Heart right ventricle (tissue), 16 donors: ENCODE measurements at places on chromosomes 16 and 17.
A peak's percentile ranks its signal among the peaks of the same experiment; 100 is the strongest.

- DNase-seq = no peak
Measured at GRCh38 chr17:78372841-78373240, 5.6 kb upstream of the PGS1 start.

DNA sequence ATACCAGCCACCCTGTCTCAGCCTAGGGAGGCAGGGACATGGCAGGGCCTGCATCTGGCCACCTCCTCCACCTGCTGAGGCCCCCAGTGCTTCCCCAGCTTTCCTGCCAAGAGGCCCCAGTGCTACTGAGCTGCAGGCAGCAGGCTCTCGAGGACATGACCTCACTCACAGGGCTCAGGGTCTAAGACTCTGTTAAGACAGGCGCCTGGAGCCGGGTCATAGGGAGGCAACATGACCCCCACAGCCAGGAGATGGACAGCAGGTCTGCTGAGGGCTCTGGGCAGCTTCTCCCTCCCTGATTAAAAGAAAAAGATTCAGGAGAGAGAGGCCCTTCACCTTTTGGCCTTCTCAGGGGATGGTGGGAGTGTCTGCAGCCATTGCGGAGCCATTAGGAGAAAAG is 23.2 kb upstream of the FASN start:
- DNase-seq = no peak

DNA sequence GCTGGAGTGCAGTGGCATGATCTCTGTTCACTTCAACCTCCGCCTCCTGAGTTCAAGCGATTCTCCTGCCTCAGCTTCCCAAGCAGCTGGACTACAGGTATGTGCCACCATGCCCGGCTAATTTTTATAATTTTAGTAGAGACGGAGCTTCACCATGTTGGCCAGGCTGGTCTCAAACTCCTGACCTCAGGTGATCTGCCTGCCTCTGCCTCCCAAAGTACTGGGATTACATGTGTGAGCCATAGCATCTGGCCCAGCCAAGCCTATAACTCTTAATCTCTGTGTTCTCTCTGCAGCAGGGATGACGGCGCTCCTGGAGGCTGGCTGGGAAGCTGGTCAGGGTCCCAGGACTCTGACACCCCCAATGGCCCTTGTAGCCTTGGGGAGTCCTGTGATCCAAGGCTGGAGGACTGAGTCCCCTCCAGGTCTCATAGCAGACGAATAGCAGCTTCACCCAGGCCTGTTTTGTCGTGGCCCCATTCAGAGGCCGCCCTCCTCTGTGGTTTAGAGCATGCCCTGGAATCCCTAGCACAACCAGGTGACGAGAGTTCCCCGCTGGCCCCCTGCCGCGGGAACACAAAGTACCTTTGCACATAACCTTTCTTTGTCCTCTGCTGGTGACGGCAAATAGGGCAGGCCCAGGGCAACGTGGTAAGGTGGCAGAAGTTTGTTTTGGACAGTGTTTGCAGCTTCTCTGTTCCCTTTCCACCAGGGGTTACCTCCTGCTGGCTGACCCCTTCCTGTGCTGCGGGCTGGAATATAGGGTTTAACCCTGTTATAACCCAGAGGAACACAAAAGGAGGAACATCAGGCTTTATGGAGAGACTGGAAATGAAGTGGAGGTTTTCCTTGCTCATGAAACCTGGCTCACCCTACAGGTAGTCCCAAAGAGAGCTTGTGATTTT is 43.0 kb upstream of the TOB1 start:
- DNase-seq = peak; percentile 62

DNA sequence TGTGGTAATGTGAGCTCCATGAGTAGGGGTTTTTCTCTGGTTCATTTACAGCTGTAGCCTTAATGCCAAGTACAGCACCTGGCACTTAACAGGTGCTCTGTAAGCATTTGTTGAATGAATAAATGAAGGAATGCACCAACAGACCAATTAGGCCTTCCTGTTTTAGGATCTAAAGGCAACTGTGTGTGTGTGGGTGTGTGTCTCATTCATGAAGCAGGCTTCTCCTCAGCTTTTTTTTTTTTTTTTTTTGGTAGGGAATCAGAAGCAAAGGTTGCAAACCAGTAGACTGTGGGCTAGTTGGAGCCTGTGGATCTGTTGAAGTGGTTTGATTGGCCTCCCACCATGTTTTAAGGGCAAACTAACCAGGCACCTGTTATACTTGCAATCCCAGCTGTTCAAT is 48.1 kb downstream of the HS3ST2 start:
- DNase-seq = no peak

GRCh38 chr17:77209330-77209748 is 68.6 kb downstream of the SEC14L1 start:
- no peak for DNase-seq

- DNase-seq = no peak
Measured at GRCh38 chr17:33682599-33682998, 389.5 kb upstream of the ASIC2 start.

GRCh38 chr16:80936410-80936809 is 70.3 kb downstream of the CMC2 start:
- no peak for DNase-seq

DNA sequence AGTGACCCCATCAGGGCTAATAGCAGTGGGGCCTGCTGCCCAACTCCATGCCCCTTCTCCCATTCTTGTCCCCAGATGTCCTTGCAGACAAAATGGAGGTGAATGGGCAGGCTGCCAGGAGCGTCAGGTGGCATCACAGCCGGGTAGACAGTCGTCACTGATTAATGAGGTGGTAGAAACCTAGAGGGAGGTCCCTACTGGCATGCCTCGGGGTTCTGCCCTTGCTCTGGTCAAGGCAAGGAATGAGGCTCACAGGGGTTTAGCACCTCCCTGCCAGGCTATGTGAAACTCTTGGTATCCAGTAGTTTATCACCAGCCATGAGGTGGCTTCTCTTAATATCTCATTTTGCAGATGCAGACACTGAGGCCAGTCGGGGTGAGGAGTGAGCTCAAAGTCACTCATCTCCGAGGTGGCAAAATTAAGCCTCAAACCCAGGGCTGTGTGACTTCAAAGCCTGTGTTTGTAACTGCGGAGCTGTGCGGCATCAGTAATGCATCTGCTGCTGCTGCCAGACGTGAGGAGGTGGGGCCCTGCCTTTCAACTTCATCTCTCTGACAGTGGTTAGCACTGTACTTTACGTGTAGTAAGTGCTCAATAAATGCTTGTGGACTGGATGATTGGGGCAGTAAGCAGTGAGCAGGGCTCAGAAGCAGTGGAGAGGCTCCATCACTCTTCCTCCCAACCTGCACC is 21.3 kb downstream of the RAI1 start:
- DNase-seq = no peak

DNA sequence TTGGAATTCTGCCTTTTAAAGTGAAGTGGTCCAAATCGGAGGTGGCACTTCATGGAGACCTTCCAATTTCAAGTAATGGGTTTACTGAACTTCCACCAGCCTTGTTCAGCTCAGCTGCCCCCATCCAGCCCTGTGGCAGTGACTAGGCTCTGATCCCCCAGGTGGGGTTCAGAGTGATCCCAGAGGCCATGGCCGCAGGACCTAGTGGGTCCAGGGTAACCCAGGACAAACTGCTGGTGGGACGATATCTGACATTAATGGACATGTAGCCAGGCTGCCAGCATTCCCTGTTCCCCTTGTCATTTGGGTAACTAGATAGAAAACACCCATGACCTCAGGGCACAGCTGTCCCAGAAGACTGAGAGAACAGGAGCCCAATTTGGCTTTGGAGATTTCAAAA is 209.9 kb downstream of the GSG1L start:
- DNase-seq = no peak

GRCh38 chr17:13228225-13228624 is 210.4 kb upstream of the ELAC2 start:
- no peak for DNase-seq

- no peak for DNase-seq
Measured at GRCh38 chr16:70468776-70469525, 14.6 kb downstream of the FCSK start.

GRCh38 chr17:55327225-55328088 is 62.7 kb downstream of the HLF start:
- no peak for DNase-seq

DNA sequence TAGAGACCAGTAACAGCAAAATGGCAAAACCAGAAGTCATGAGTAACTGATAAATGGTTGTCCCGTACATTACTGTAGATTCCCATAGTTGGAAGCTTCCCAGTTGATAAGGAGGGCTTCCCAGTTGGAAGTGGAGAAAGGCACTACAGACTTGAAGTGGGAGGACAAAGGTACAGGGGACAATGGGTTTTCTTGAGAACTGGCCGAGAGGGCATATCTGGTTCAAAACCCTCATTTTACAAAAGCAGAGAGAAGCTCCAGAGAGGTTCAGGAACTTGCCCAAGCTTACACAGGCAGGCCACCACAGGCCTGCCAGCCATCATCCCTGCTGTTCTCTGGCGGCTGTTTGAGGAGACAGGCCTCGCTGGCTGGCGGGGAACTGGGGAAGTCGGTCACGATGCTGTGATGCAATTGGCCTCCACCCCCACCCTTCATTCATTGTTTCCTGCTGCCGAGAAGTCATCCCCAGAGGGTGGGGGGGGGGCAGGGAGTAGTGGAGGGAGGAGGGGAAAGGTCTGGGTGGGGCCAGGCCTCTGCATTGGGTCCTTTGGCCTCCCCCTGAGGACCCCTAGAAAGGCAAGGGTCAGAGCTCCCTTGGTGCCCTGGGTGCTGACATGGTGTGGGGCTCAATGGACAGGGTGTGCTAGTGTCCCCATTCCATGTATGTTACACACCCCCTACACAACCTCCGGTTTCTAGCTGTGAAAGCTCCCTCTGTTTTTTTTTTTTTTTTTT is 3.0 kb downstream of the UBALD2 start:
- DNase-seq = peak; percentile 82

DNA sequence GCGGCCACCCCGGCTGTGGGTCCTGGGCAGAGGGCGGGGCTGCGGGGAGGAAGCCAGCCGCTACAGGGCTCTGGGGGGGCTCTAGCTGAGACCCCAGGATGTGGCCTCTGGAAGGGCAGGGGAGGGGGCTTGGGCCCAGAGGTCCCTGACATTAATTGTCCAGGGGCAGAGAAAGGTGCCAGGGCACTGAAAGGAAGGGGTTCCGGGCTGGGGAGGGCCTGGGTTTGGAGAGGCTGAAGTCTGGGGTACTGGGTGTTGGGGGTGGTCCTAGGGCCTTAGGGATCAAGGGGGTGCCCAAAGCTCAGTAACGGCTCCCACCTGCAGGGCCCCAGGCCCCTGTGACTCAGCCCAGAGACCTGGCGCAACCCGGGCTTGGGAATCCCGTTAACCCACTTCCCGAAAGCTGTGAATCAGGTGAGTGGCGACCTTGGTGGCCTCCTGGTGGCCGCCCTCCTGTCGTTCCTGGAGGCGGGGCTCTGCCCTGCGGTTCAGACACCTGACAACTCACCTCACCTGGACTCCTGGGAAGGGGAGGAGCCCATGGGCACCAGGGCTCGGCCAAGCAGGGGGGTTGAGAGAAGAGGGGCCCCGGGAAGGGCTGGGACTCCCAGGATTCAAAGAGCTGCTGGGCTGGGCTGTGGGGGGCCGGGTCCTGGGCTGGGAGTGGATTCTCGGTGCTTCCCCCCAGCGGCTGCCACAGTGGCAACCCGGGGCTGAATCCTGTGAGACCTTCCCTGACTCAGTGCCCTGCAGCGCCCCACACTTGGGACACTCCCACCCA is 465 bp upstream of the PRSS22 start:
- DNase-seq = no peak

- DNase-seq = no peak
Measured at GRCh38 chr17:60769327-60769726, 91.7 kb downstream of the BCAS3 start.

- no peak for DNase-seq
Measured at GRCh38 chr17:78824240-78824639, 16.4 kb downstream of the USP36 start.

DNA sequence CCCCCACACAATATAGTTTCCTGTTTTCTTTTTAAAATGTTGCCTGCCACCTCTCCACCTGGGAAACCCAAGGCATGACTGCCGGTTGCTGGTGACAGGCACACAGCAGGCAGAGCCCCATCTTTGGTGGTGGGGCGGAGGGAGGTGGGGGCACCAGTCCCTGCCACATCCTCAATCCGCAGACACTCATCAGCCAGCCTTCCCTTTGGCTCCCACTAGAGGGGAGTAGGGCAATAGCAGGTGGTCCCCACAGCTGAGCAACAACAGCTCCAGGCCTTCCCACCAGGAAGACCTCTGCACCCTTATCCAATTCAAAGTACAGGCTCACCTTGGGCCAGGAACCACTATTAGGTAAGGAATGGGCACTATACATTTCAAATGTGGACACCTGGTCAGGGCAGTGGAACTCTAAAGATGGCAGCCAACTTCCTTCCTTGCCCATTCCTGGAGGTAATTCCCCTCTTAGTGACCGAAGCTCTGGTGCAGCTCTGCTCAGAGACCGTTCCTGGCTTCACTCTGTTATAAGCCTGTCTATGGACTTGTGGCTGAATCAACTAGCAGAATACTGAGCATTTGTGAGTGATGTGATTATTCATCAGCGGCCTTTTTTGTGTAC is 13.9 kb downstream of the RECQL5 start:
- DNase-seq = no peak

- peak; percentile 73 for DNase-seq
Measured at GRCh38 chr17:76528528-76529223, 8.8 kb downstream of the CYGB start.

DNA sequence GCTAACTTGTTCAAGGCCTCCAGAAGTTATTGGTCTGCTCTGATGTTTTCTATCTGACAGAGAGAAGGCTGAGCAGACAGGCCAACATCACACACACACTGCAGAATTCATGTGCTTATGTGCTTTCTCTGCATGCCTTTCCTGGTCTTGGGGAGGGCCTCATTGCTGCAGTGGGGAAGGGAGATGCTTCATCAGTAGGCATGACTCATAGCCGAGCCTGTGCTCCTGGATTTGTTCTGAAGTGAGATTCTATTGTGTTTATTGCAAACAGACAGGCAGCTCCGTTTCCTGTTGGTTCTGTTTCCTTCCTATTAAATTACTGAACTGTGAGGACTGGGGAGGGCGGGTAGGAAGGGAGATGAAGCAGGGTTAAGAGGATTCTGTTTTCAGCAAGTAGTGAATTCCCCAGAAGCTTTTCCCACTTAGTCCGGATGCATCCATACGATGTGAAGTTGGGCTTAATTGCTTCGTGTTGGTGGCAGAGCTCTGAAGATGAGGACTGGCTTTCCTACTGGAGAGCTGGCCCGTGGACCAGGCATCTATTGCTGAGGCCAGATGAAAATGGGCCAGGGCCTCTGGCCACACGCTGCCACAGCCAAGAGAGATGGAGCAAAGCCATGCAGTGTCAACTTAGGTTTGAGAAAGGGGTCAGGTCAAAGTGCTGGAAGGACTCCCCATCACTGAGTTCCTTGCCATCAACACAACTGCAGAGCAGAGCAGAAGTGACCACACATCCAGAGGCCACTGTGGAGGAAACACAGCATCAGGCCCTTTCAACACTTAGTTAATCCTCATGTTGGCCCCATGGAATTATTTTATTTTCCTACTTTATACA is 179.3 kb downstream of the UTP18 start:
- DNase-seq = no peak

GRCh38 chr17:61389670-61390478 is 9.8 kb upstream of the TBX2 start:
- DNase-seq = no peak

GRCh38 chr17:78234261-78234865 is 2.9 kb downstream of the TMEM235 start:
- DNase-seq = no peak
